ENCODE measurements at places on chromosomes 7 and 10.

- DNase-seq, result no peak
These were observed 54.5 kb downstream of the GRB10 start for GRCh38 chr7:50728184-50728583.

DNA sequence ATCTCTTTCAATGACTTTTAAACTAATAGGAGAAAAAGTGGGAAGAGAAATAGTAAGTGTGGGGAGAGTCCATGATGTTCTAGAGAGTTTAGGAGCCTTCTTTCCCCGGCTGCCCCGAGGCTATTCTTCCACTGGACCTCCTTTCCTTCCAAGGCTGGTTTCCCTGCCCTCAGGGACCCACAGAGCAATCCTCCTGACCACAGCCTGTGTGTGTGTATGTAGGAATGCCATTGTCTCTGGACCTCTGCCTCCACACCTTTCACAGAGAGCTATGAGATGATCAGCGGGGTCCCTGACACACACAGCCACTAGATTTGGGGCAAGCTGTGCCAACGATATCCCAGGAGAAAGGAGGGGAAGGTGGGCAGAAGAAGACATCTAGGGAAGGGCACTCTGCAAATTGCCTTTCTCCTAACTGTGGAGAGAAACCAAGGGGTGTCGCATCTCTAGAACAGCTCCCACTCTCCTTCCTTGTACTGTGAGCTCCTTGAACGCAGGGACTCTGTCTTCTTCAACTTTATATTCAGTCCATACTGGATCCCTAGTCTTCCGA lies 13.3 kb upstream of the CHCHD3 start:
- no peak for DNase-seq

GRCh38 chr10:112701211-112701877 lies 248.7 kb upstream of the TCF7L2 start:
- DNase-seq, result no peak

- DNase-seq, result no peak
These were observed 23.0 kb downstream of the SLC37A3 start for GRCh38 chr7:140375323-140375722.

All from body of pancreas (tissue), 4 donors.